Hepatic stellate cell (primary cell): ENCODE measurements at places on chromosomes 4 and X.

DNA sequence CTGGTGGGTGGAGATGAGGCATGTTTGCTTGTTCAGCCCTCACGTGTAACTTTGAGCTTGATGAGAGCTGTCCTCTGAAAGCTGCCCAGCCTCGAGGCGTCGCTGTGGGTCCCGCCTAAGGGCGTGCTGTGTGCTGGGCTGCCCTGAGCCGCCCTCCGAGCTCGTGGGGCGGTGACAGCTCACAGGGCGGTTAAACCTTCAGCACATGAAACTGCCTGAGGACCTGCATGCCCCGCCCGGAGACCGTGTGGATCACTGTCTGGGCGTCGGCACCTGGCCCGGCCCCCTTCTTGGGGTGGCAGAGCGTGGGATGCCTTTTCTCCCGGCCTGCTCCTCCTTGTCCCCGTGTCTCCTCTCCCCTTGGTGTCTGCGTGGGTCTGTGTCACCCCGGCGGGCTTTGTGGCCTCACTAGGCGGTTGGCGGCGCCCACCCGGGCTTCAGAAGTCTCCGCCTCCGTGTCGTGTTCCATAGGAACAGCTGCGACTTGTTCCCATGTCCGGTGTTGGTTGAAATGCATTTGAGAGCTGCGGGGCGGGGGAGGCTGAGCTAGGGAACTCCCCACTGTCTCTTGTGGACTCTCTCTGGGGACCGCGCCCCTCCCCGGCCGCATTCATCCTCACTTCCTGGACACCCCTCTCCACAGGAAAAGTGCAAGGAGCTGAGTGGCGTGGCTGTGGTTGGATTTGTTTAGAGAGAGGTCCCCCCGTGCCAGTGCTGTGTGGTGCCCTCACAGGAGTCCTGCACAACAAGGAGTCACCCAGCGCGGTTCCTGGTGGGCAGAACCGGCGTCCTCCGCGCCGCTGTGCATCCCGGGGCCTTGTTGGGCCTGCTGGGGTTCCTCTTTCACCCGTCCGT is 6.8 kb downstream of the AKAP17A start:
- no peak for DNase-seq

GRCh38 chr4:113478032-113478431 is 283.5 kb downstream of the CAMK2D start:
- DNase-seq: no peak

GRCh38 chrX:44474410-44474809 is 68.2 kb downstream of the FUNDC1 start:
- no peak for DNase-seq

- no peak for DNase-seq
Observed at GRCh38 chr4:165580351-165580905, 201.6 kb downstream of the CPE start.

- DNase-seq: no peak
Observed at GRCh38 chrX:96722781-96723180, 38.1 kb downstream of the DIAPH2 start.

- DNase-seq: no peak
Observed at GRCh38 chr4:163688856-163689255, 194.4 kb downstream of the TMA16 start.

DNA sequence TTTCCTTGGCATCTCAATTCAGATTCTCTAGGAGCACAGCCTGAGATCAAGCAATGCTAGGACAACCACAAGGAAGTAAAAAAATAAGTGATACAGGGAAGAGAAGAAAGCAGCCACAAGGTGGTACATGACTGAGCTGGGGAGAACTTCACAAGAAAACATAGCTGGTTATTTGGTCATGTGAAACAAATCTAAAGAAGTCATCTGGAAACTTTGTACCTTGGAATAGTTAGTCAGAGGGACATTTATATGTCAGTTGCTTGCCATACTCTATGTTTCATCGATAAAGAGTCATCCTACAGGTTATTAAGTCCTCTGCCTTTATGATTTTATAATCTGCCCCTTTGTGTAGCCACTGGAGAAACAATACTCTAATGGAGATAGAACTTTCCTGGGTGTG is 575.1 kb downstream of the IL15 start:
- DNase-seq: no peak

DNA sequence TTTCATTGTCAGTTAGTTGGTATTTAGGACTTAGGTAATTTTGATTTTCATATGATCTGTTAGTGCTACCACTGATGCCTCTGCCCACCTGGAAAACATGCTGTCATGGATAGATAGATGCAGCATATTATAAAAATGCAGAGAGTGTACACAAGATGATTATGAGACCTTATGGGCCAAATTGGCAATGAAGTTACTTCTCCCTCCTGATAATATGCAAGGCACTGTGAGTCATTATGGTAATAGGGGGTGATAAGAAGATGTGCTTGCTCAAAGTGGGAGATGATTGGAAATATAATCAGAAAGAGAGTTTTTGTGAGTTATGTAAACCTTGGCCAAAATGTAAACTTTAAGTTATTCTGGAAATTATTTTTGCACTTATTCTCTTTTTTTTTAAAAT is 56.6 kb upstream of the RHOH start:
- no peak for DNase-seq

DNA sequence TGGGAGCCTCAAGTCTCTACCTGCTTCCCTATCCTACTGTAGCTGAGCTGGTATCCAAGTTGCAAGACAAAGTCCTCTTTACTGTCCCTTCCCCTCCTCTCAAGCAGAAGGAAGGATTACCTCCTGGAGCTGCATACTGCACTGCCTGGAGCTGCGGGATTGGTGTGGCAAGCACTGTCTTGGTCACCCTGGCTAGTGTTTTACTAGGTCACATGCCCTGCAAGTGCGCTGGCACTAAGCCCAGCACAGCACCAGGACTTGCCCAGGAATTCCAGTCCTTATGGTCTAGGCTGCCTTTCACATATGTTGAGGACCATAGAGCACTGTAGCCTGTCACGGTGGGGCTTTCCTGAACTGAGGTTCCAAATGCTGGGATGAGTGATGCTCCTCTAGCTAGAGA is 227.3 kb upstream of the ZC4H2 start:
- no peak for DNase-seq

GRCh38 chr4:101229116-101229515 is 118.2 kb downstream of the PPP3CA start:
- DNase-seq: no peak

DNA sequence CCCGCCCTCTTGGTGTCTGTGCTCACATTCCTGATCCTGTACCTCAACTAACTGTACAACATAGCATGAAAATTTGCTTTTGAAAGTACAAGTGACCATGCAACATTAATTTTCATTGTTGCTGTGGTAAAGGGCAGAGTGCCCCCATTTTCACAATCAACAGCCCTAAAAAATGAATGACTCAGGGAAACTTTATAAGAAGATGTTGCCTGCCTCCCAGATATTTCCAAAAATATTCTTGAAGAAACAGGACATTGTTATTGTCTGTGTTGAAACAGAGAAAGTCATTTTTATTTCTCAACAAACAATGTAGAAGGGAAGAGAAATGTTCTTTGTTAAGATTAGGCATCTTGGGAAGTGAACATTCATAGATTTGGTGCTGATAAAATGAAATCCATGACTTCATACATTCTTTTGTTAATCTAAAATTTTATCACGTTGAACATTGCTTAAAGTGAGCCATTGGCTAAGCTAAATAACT is 113.9 kb upstream of the ANXA3 start:
- no peak for DNase-seq

DNA sequence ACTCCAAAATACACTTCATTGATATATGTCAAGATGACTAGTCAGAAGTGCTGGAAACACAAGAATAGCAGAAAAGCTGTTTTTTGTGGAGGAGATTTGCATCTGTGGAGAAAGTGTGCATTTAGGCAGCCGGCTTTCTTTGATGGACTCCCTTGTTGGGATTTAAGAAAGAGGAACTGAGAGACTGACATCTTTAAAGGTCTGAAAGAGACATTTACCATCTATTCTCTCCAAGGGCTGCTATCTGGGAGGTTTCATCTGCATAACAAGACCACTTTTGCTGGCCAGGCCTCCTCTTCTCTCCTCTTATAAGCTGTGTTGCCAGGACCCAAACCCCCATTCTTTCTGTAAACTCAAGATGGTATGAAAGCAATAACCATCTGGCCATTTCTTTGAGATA is 1065.0 kb downstream of the NLGN4X start:
- no peak for DNase-seq

GRCh38 chr4:176788971-176789370 is 3.8 kb downstream of the VEGFC start:
- DNase-seq: no peak

DNA sequence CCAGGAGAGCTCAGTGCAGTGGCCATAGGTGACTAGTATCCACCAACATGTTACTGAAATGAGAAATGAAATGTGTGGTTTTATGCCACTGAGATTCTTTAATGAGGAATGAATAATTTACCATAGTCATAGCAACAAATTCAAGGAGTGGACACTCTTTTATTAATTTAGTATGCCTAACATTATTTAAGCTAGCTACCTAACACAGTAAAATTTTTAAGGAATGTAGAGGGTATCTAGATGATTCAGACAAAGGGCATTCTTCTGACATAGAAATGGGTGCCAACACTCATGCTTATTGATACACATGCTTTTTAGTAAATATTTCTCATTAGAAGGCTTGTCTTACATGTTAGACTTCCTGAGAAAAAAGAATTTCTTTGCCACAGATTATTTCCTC is 33.3 kb upstream of the SULT1B1 start:
- DNase-seq: no peak

- no peak for DNase-seq
Observed at GRCh38 chrX:26597981-26598380, 382.0 kb downstream of the MAGEB5 start.

DNA sequence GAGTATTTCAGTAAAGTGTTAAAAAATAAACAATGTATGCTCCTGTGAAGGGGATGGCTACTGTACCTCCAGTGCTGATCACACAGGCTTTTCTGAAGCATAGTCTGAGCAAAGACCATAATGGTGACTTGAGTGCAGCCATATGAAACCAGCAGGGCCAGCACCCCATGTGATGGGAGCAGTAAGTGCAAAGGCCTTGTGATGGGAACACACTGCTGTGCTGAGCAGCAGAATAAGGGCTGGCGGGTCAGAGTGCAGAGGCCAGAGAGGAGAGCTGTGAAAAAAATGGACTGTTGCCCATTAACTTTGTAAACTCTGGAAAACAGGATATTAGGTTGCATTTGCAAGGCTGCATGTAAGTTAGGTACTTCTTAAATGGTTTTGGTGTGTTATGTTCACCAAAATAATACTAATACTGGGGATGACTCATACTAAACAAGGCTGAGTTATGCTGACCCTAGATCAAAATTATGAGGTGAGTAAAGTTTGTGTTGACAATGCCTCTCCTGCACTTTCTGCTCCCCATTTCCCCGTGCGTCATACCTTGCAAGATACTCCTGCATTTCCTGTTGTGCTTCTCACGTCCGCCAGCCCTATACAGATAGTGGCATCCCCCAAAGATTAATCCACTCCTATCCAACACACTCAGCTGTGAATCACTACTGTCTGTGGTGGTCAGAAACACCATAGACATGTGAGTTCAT is 67.0 kb upstream of the FAM9A start:
- DNase-seq: no peak

GRCh38 chr4:115058533-115058932 is 54.9 kb downstream of the NDST4 start:
- DNase-seq: no peak

- DNase-seq: no peak
Observed at GRCh38 chr4:109989618-109990017, 76.9 kb downstream of the EGF start.

DNA sequence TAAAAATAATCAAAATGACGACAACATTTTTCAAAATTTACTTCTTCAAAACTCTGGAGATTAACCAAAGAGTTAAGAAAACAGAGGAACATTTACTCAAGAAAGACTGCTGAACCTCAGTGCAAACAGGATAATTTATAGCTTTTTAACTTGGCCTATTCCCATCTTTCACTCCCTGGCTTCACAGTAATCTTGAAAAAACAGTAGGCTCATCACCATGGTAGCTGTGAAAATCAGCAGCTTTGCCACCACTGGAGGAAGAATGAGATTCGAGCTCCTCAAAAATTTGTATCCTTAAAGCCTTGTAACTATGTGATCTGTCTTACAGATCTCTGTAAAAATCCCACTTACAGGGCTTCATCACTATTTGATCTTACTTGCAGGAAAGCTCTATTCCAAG is 447.7 kb upstream of the CTSO start:
- DNase-seq: no peak
